SJCRH30 (cell line): ENCODE measurements at places on chromosomes 1 and 21. TPM values are rescaled to one million over a fixed set of nuclear protein-coding genes. Genes with fewer than 3 reads are reported as not detected.
A peak's percentile ranks its signal among the peaks of the same experiment; 100 is the strongest.

DNA sequence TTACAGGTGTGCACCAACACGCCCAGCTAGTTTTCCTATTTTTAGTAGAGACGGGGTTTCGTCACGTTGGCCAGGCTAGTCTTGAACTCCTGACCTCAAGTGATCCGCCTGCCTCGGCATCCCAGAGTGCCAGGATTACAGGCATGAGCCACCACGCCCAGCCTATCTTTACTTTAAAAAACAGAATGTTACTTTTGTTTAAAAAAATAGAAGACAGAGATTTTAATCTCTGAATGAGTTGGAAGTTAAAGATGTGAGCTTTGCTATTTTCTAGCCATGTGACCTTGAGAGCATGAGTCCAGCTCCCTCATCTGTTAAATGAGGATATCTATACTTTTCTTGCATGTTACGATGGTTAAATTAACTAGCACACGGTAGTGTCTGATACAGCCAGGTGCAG is 3.9 kb upstream of the PUM1 start:
- H3K4me3 ChIP-seq: no peak overlapping the region
- no peak overlapping the region for H3K27ac ChIP-seq
- H3K36me3 ChIP-seq: no peaks in the 10 kb centered on the region
- no peak for DNase-seq
- no peaks in the 10 kb centered on the region for H3K4me1 ChIP-seq

DNA sequence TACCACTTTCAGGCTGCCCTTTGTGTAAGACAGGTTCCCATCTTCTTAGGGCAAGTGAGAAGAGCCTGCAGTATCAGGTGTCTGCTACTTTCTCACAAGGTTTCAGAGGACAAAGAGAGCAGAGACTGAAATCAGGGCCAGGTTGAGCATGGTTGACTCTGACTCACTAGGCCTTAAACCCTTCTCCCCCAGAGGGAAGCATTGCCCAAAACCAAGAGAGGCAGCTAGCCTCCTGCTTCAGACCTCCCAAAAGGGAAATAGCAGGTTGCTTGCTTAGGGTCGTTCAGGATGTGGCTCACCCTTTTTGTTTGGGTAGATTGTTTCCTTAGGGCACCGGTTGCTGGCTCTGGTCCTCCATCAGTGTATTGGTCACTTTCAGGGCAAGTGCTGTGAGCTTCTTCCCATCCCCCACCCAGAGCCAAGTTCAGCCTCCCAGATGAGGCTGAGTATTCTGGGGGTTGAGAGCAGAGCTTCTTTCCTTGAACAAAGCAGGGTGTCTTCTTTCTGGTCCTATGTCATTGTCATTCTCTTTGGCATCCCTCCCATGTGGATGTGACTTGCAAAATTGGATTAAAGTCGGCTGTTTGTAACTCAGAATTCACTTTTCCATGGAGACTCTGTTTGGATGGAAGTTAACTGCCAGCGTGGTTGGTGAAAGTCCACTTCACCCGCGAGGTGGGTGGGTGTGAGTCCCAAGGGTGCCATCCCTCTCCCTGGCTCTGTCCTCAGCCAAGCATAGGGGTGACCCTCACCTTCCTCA is 55.5 kb upstream of the GALNT2 start:
- no peaks in the 10 kb centered on the region for H3K4me1 ChIP-seq
- no peaks in the 10 kb centered on the region for H3K36me3 ChIP-seq
- no peak overlapping the region for H3K27ac ChIP-seq
- DNase-seq: no peak
- H3K27me3 ChIP-seq: no peaks in the 10 kb centered on the region

The KRTAP7-1 gene
- total RNA-seq: not detected in 2 replicates

GRCh38 chr1:68706639-68707317 is 209.9 kb upstream of the DEPDC1 start:
- no peaks in the 10 kb centered on the region for H3K27me3 ChIP-seq
- no peak for DNase-seq

The DMRTA2 gene
- total RNA-seq: 39.1 and 40.1 TPM in 2 replicates

DNA sequence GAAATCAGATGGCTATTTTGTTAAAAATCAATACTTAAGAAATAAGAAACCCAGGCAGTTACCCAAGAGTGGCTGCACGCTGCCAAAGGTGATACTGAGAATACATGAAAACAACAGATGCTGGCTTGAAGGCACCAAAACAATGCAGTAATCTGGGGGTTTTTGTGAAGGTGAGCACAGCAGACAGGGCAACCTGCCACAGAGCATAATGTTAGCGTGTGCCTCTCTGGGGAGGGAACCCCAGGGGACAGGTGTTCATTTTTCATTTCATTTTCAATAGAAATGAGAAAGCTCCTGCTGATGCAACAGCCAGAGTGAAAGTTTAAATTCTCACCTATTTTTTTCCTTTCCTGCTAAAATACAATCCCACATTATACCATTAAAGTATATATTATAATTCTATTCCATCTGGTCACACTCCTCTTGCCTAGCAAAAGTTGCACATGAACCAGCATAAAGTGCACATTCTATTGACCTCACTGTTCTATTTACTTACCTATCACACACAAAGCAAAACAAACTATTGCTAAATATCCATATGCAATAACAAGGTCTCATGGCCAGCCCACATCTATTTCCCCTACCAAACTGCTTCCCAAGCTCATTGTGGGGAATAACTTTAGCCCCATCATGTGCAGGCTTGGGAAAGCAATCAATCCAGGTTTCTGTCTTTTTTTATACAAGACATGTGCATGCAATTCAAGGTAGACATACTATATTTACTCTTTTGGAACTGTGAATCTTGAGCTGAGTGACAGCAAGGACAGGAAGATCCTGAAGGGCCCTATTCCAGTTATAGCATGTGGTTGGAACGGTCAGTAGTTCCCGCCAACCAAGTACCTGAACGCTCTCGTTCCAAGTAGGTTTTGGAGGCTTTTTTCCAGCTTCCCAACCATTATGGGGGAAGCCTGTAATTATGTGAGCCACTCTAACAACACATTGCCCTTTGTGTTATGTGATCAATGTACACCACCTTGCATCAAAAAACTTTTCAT is 173.6 kb downstream of the RERE start:
- no peak overlapping the region for H3K4me3 ChIP-seq
- H3K36me3 ChIP-seq: no peaks in the 10 kb centered on the region; the same call in 1 of the 2 replicates
- H3K27ac ChIP-seq: no peak overlapping the region
- no peaks in the 10 kb centered on the region for H3K27me3 ChIP-seq

- DNase-seq: peak; percentile 99
- no peaks in the 10 kb centered on the region for H3K27me3 ChIP-seq
- H3K36me3 ChIP-seq: no peaks in the 10 kb centered on the region
- H3K27ac ChIP-seq: peak overlapping the region; percentile 96
These were observed 89.7 kb upstream of the RUNX1 start for GRCh38 chr21:35138665-35139381.

GRCh38 chr1:172882791-172883386 is 167.9 kb downstream of the TNFSF18 start:
- H3K4me1 ChIP-seq: no peaks in the 10 kb centered on the region
- no peak overlapping the region for H3K27ac ChIP-seq
- no peaks in the 10 kb centered on the region for H3K27me3 ChIP-seq

The PDC gene
- total RNA-seq: not detected in 2 replicates

DNA sequence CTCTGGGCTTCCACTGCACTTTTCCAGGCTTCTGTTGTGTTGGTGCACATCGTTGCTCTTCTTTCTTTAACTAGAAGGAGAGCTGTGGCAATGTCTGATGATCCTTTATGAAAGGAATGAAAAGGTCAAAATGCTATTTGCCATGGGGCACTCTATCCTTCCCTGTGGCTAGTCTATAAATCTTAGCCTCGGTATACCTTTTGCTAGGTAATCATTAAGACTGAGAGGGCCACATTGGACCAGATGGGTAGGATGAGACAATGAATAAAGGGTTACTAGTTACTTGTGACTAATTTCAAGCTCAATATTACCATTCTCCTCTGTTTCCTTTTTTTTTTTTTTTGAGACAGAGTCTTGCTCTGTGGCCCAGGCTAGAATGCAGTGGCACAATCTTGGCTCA is 89.4 kb upstream of the C1orf87 start:
- H3K36me3 ChIP-seq: no peaks in the 10 kb centered on the region
- no peak overlapping the region for H3K27ac ChIP-seq
- H3K4me3 ChIP-seq: no peak overlapping the region
- no peak for DNase-seq

The FAM89A gene
- total RNA-seq: 41.8 and 49.3 TPM in 2 replicates

DNA sequence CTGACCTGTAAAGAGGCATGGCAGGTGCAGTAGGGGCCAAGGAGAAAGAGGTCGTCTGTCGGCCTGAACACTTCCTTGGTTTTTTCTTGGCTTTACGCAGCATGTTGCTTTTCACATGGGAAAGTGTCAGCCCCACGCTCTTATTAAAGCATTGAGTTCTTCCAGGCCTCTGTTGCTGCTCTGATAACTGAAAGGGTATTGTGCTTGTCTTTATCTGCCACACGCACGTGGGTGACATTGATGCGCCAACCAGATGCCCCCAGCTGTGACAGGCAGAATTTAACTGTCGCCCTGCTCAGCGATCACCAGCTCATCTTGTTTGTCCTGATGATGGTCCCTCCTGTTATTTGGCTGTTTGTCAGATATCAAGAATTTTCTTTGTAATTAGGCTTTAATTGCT is 76.5 kb downstream of the GALNT2 start:
- H3K4me1 ChIP-seq: peaks cover 25% of the 10 kb centered on the region
- DNase-seq: no peak
- no peak overlapping the region for H3K4me3 ChIP-seq

GRCh38 chr1:26046246-26047095 is 553 bp upstream of the SLC30A2 start:
- H3K4me1 ChIP-seq: no peaks in the 10 kb centered on the region
- H3K27ac ChIP-seq: no peak overlapping the region
- no peaks in the 10 kb centered on the region for H3K36me3 ChIP-seq
- H3K4me3 ChIP-seq: no peak overlapping the region
- DNase-seq: no peak

- DNase-seq: peak; percentile 96
- H3K36me3 ChIP-seq: peaks cover 2% of the 10 kb centered on the region; the same call in 1 of the 2 replicates
- peak overlapping the region; percentile 97 for H3K4me3 ChIP-seq
- no peaks in the 10 kb centered on the region for H3K27me3 ChIP-seq
- peak overlapping the region; percentile 97 for H3K27ac ChIP-seq
These were observed 23.3 kb downstream of the CELA3A start for GRCh38 chr1:22024485-22025367.
